ENCODE measurements at places on chromosomes 16 and 17. TPM values are rescaled to one million over a fixed set of nuclear protein-coding genes. Genes with fewer than 3 reads are reported as not detected.
A peak's percentile ranks its signal among the peaks of the same experiment; 100 is the strongest.

The NEUROD2 gene
- total RNA-seq = not detected

The NPIPA3 gene
- 1.6 TPM for total RNA-seq

The TEFM gene
- 8.9 TPM for total RNA-seq

The CACNA1H gene
- total RNA-seq = 6.3 TPM

DNA sequence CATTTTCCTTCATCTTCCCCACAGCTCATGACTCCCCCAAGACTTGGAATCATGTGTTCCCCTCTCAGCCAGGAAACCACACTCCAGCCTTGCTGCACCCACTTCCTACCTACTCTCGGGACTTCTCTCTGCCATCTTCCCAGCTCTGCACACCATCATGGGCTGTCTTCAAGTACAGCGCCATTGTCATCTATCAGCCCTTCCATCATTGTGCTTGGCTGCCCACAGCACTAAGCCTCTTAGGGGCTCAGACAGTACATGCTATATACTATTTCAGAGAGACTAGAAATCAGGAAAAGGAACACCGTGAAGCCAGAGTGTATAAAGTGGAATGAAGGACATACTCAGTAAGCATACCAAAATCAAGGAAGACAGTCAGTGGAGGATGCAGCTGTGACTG, 64.7 kb downstream of the CDH11 start:
- no peak for DNase-seq
- H3K27me3 ChIP-seq = no peaks in the 10 kb centered on the region
- no peaks in the 10 kb centered on the region for H3K36me3 ChIP-seq
- no peaks in the 10 kb centered on the region for H3K4me1 ChIP-seq
- no peak overlapping the region for H3K4me3 ChIP-seq

DNA sequence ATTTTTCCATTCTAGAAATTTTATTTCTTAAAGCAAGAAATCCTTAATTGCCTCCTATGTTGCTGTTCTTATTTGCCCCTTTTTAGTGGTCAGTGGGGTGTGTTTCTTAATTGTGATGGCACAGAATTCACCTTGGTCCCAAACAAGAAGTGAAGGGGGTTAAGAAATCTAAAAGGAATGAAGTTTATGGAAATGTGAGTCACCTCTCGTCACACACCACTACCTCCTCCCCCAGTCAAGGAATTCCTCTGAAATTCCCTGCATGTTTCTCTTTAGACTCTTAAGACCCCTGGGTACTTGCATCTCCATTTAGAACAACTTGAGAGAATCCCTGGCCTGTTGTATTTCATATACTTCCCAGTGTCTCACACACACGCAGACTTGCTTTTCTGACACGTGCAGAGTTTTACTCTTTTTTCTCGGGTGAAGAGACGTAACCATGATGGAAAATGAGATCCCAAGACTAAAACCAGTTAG, 247.4 kb downstream of the PRKCA start:
- peaks cover 22% of the 10 kb centered on the region for H3K4me1 ChIP-seq
- no peak overlapping the region for H3K27ac ChIP-seq
- H3K4me3 ChIP-seq = no peak overlapping the region
- no peak for DNase-seq
- no peaks in the 10 kb centered on the region for H3K27me3 ChIP-seq

DNA sequence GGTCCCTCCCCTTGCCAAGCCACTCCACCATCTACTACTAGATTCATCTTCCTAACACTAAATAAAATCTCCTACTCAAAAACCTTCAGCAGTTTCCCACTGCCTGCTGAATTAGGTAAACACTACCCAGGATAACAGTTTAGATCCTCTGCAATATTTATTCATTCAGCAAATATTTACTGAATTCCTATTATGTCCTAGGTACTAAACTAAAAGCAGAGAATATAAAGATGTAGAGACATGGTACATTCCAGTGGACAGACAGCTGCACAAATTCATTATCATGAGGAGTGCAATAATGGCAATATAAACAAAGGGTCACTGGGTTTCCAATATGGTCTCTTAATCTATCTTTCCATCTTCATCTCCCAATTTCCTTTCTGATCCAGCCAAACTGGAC, 30.7 kb upstream of the HOXB13 start:
- peaks cover 77% of the 10 kb centered on the region for H3K27me3 ChIP-seq
- H3K36me3 ChIP-seq = no peaks in the 10 kb centered on the region
- H3K4me1 ChIP-seq = peaks cover 9% of the 10 kb centered on the region

DNA sequence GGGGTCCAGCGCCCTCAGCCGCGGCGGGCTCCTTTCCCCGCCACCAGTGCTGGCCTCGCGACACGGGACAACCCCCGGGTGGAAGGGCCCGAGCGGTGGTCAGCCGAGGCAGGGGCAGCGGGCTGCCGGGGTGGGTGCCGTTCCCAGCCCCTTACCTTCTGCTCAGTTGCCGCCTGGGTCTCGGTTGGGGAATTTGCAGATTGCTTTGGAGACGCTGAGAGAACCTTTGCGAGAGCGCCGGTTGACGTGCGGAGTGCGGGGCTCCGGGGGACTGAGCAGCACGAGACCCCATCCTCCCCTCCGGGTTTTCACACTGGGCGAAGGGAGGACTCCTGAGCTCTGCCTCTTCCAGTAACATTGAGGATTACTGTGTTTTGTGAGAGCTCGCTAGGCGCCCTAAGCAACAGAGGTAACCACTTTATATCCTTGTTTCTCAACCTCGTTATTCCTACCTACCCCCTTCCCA, 381 bp downstream of the CTNS start:
- H3K36me3 ChIP-seq = no peaks in the 10 kb centered on the region
- no peaks in the 10 kb centered on the region for H3K27me3 ChIP-seq
- H3K4me3 ChIP-seq = peak overlapping the region; percentile 80
- H3K4me1 ChIP-seq = peaks cover 27% of the 10 kb centered on the region

DNA sequence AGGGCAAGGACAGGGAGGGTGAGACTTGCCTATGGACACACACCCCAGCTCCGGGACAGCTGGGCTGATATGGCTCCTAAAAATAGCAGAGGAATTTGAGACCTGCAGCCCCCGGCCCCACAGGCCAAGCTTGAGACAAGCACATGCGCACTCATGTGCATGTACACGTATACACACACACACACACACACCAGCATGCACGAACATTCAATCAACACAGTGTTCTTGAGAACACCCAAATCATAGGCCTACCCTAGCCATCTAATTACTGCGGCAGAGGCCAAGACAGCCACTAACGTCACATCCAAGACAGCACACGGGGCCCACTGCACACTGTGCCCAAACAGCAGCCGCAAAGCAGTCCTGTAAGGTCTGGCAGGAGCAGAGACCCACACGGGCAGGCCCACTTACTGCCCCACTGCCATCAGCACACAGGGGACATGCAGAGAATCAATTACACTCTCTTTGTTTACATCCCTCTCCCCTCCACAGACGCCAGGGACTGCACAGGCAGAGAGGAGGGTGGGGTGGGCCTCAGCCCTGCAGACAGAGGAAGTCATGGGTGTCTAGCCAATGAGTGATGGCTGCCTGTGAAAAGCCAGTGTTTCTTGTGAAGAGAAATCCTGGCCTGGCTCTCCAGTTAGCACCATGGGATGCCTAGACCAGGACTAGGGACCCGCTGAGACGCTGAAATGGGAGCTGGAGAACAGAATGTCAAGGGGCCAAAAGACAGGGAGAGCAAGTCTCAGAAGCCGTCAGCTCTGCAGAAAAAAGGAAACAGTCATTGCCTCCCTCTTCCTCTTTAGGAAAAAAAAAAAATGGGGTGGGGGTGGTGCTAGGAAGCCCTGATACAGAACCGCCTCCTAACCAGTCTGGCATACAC, 39.3 kb downstream of the MYO18A start:
- H3K4me1 ChIP-seq = peaks cover 82% of the 10 kb centered on the region
- peak overlapping the region; percentile 64 for H3K4me3 ChIP-seq
- DNase-seq = peak; percentile 67
- peaks cover 12% of the 10 kb centered on the region for H3K36me3 ChIP-seq
- peak overlapping the region; percentile 78 for H3K27ac ChIP-seq

DNA sequence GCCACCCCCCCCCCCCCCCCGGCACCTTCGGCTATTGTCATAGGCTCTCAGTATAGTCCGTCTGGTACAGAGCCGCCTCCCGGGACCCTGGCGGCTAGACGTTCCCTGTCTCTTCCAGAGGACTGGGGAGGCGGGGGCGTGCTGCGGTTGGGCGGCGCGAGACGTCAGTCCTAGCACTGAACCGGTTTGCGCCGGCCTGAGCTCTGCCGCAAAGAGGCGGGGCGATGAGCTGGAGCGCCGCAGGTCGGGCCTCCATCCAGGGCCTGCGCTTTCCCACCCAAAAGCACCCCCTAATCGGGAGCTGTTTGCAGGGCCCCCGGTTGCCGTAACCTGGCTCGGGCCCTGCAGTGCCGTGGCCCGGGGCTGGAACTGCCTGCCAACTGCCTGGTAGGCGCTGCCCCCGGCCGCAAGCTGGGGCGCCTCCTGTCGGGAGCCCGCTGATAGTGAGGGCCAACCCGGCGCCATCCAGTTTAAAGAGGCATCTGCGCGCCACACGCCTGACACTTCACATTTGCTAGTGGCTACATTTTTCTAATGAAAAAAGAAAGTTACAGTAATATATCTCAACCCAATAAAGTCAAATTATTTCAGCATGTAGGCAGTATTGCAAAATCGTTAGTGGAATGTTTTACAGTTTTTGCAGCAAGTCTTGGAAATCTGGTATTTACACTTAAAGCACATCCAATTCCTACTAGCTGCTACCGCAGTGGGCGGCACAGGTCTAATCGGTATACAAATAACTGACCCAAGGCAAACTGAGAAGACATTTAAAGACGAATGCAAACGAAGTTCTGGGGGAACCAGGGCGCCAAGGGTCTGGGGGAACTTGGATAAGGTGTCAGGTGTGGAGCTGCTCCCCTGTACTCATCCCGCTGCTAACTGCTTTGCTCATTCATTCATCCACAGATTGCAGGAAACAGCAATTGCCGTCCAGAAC, 753 bp upstream of the USP22 start:
- peak overlapping the region; percentile 93 for H3K27ac ChIP-seq
- H3K36me3 ChIP-seq = peaks cover 6% of the 10 kb centered on the region
- H3K4me1 ChIP-seq = peaks cover 34% of the 10 kb centered on the region
- no peaks in the 10 kb centered on the region for H3K27me3 ChIP-seq
- peak; percentile 92 for DNase-seq

- H3K36me3 ChIP-seq = no peaks in the 10 kb centered on the region
- DNase-seq = no peak
- peaks cover 76% of the 10 kb centered on the region for H3K27me3 ChIP-seq
- no peak overlapping the region for H3K4me3 ChIP-seq
- no peaks in the 10 kb centered on the region for H3K4me1 ChIP-seq
These were observed 2.3 kb downstream of the SHISA9 start for GRCh38 chr16:12903407-12904328.

DNA sequence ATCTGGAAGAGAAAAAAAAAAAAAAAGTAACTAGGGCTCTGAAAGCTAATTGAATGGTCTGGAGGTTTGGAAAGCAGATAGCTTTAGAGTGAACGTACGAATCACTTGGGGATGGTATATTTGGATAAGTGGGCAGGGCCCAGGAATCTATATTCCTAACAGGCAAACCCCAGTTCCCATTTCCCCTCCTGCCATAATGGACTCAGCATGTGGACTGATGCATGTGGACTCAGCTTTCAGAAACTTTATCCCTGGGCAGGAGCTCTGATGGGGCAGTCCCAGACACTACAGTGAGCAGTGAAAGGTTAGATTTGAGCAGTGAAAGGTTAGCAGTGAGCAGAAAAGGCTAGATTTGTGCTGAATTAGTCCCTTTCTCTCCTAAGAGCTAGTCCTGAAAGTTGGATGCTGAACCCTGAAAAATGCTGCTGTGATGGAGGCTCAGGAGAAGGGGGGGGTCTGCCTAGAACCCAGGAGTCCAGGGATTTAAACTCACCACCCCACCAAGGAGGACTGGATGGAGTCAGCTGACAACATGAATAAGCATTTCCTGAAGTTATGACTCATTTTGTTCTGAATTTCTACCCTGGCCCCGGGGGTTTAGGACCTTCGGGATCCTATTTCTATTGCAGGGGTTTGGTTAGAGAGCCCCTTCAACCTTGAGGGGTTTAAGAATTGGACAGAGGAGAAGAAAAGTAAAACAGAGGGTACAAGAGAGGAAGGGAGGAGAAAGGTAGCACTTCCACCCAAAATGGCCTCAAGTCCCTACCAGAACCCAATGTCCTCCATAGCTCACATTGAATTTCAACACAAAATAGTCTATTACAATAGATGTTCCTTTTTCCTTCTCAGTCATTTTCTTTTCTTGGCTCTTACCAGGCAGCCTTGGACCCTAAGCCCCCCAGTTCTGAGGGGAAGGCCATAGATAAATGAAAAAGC, 10.3 kb upstream of the FZD2 start:
- no peak overlapping the region for H3K27ac ChIP-seq

DNA sequence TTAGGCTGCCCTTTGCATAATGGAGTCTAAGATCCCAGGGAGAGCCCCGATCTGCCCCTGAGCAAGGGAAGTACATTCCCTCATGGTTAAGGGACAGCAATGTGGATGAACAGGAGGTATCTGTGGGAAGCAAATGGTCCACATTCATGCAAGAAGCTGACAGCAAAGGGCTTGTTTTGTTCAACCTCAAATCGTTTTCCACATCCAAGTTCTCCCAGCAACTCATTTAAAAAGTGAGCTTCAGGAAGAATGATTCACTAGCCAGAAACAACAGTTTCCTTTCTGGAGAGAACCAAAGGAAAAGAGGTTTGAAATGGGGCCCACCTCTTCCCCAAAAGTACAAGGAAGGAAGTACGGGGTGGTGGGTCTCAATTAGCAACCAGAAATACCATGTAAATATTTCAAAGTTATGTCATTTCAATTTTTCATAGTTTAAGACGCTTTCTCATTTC, 9.4 kb downstream of the HSPB9 start:
- H3K4me3 ChIP-seq = no peak overlapping the region
- H3K36me3 ChIP-seq = peaks cover 66% of the 10 kb centered on the region
- H3K27ac ChIP-seq = no peak overlapping the region
- peaks cover 52% of the 10 kb centered on the region for H3K4me1 ChIP-seq

DNA sequence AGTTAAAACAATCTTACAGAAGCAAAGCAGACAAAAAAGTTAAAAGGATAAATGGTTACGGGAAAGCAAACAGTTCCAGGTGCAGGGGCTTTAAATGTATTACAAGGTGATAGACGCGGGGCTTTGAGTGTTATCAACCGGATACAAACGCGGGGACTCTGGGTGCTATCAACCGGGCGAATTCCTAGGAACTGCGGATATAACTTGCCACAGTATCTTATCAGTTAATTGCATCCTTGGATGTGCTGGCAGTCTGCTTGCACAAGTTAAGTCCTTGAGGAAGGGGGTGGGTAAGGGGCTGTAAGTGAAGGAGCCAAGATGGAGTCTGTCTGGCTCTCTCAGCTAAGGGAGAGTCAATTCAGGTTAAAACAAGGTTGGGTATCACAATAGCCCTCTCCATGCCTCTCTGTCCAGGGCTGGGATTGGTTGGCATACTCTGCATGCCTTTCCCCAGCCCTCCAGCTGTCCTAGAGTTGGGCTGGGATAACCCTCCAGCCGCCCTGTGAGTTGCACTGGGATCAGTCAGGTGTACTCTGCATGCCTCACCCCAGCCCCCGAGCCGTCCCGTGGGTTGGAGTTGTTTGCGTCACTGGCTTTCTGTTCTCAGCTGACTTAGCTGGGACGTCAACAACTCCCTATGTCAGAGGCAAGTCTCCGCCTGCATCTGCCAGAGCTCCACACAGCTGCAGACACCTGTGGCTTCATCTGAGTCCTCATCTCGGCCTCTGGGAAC, 40.9 kb downstream of the TMEM235 start:
- peak overlapping the region; percentile 30 for H3K27ac ChIP-seq
- H3K4me1 ChIP-seq = peaks cover 50% of the 10 kb centered on the region
